Left lung (tissue), 14 donors: ENCODE measurements at places on chromosomes 1 and 21. TPM values are rescaled to one million over a fixed set of nuclear protein-coding genes. Genes with fewer than 3 reads are reported as not detected.

DNA sequence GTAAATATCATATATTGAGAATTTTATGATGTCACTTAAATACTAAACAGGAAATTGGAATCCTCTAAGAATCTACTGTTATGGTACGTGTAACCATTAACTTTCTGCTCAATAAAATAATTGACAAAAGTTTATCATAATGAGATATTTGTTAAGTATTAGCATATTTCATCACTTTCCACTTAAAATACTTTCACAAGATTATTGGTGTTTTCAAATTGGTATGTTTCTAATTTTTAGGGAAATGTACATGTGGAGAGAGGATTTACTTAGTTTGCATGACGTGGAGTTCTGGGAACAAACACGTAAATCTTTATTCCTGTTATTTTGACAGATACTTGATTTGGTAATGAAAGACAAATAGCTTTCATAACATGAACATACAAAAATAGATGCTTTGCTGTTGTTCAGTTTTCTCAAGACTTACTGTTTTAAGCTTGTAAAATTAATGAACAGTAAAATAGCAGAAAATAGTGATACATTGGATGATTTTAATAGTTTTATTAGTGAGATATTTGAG, 1.6 kb downstream of the SRSF11 start:
- DNase-seq, result no peak

GRCh38 chr1:18077657-18078215, 29.9 kb upstream of the IGSF21 start:
- no peak for DNase-seq

DNA sequence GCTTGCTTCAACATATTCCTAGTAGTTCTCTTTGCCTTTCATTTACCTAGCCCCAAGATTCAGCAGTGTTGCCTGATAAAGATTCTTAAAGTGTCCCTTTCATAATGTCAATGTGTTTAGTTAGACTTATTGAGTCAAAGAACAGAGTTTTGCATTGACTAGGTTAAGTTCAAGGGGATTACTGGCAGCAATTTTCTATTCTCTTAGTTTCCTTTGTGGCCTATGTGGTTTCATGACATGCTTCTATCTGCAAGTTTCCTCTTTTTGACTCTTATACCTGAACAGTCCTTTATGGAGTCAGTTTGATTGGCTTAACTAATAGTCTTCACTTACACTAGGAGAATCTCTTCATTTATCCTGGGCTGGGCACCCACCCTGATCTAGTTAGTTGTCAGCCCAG, 151.3 kb downstream of the ADGRL4 start:
- no peak for DNase-seq

DNA sequence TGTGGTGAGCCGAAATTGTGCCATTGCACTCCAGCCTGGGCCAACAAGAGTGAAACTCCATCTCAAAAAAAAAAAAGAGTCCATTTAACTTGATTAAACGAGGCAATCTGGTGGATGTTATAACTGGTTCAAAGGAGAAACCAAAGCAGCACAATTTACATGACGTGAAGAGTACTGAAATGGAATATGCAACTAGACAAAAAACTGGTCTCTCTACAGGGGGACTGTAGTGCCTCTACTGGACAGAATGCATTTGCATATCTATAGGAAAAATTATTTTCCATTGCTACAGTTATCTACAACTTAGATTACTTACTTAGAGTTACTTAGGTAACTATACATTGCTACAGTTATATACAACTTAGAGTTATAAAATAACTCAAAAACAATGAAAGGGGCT, 2.7 kb upstream of the CAPN2 start:
- DNase-seq, result no peak

GRCh38 chr1:218351391-218352074, 6.4 kb downstream of the TGFB2 start:
- DNase-seq, result no peak

DNA sequence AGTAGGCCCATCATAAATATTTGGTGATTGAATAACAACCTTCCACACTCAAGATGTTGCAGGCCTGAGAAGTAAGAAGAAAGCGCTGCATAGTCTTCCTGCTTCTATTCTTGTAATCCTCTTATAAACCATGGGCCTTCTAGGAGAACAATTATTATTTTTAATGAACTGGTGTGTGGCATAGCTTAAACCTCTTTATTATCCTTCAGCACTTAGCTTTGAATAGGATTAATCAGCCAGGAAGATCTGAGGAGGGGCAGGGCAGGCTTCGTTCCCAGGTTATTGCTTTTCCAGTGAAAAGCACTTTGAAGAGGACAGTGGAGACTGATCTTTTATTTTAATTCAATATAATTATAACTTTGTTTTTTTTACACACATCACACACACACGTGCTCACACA, 42.3 kb downstream of the KIF26B start:
- no peak for DNase-seq

GRCh38 chr1:942864-943533, 16.1 kb downstream of the NOC2L start:
- DNase-seq, result peak; percentile 58

GRCh38 chr1:2492091-2492490, 16.0 kb downstream of the PLCH2 start:
- no peak for DNase-seq

- DNase-seq, result peak; percentile 93
Observed at GRCh38 chr1:150162862-150163706, 13.4 kb downstream of the PLEKHO1 start.

DNA sequence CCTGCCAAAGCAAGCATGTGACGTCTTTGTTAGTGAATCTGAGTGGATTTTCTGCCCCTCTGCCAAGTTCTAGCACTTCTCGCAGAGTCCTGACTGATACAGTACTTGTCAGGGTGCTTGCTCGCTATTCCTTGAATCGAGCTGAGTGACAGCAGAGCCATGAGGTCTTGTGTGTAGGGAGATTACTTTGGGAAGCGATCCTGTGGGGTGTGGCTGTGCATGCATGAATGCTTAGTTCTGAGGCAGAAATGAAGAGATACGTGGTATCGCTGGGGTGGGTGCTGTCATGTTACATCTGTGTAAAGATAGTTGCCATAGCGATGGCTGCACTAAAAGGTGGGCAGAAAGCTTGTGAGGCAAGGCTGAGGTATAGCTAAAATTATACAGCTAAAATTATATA, 19.3 kb upstream of the DNAJC28 start:
- DNase-seq, result no peak

GRCh38 chr1:45787905-45788304, 15.5 kb upstream of the MAST2 start:
- no peak for DNase-seq

DNA sequence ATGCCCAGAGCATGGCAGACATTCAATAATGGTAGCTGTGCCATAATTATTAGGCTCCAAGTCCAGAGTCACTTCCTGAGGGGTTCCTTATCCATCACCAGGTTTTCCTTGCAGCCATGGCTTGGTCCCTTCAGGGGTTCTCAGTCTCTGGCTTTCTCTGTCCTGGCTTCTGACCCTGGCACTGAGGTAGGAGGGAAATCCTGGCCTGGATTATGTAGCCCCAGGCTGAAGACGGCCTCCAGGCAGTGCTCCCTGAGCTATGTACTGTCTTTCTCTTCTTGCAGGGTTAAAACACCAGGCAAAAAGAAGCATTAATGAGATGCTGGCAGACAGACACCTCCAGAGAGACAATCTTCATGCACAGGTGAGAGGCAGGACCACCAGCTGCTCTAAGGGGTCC, 9.5 kb upstream of the PADI3 start:
- no peak for DNase-seq

GRCh38 chr1:22914633-22915217, 57.9 kb downstream of the LACTBL1 start:
- DNase-seq, result no peak

DNA sequence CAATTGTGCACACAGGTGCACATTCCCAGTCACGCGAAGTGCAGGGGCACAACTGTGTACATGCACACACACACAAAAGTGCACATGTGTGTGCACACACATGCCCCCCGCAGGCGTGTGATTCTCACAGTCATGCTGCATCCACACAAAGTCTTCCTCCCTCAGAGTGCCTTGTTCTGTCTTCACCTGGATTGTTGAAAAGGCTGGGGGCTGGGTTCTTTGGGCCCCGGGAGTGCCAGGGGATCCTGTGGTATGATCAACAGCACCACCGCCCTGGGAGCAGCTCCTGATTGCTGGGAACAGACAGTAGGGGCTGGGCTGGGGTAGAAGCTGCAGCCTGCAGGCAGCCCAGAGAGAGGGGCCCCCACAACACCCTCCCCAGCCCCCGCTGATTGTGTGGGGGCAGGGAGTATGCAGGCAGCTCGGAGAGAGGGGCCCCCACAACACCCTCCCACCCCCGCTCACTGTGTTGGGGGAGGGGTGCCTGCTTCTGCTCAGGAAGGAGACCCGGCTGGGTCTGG, 3.4 kb downstream of the COL18A1 start:
- no peak for DNase-seq

- no peak for DNase-seq
Observed at GRCh38 chr1:67162954-67163353, 3.3 kb upstream of the IL23R start.

DNA sequence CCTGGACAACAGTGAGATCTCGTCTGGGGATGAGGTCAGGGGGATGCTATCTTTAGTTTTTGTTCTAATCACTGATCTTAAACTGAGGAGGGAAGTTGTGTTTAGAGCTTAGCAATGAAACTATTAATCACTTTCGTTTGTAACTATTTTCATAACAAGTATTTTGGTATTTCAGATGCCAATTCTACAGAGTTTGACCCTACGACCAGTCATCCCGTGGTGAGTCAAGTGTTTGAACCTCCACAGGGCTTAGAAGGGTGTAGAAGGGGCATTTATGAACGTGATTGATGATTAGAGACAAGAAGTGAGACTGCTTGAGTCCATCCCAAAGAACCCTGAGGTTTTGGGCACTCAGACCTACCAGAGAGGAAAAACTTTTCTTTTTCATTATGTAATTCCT, 15.6 kb downstream of the SLFNL1 start:
- DNase-seq, result no peak

GRCh38 chr1:109610609-109611307, 8.7 kb downstream of the GNAT2 start:
- DNase-seq, result no peak

DNA sequence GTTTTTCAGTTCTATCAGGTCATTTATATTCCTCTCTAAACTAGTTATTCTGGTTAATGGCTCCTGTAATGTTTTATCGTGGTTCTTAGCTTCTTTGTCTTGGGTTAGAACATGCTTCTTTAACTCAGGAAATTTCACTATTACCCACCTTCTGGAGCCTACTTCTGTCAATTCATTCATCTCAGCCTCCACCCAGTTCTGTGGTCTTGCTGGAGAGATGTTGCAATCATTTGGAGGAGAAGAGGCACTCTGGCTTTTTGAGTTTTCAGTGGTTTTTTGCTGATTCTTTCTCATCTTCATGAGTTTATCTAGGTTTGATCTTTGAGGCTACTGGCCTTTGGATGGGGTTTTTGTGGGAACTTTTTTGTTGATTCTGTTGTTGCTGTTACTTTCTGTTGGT, 213.0 kb downstream of the BRINP2 start:
- no peak for DNase-seq

DNA sequence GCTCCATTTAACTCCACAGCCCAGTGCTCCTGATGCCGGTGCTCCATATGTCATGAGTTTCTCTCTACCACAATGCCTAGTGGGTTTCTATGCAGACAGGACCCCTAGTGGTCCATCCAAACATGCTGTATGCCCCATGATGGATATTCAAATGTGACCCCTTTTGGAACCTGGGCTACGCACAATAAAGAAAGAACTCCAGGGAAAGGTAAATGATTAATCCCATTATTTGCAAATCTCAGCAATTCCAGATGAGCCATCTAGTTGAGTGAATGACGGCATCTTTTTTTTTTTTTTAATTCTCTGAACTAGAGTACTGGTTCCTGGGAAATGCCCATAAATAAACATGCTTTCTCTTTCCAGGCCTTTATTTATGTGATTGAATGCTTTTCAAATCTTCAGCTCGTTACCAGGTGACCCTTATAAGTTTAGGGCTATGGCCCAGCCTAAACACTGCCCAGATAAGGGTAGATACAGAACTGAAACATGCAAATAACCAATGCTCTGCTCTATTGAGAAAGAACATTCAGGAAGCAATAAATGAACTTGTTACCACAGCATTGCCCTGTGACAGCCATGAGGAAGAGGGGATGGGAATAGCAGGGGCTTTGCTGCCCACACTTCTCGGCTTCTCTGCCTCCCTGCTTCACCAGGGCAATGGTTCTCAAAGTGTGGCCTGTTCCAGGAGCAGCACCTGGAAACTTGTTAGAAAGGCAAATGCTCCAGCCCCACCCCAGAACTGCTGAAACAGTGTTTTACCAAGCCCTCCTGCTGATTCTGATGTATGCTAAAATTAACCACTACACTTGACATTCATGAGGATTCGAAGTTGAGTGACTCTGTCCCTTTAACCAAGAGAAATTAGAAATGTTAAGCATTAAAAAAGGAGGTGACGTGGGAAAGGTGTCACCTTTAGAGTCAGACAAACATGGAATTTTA, 151.7 kb downstream of the SEC16B start:
- no peak for DNase-seq

GRCh38 chr1:163083690-163084089, 14.5 kb downstream of the RGS4 start:
- no peak for DNase-seq

DNA sequence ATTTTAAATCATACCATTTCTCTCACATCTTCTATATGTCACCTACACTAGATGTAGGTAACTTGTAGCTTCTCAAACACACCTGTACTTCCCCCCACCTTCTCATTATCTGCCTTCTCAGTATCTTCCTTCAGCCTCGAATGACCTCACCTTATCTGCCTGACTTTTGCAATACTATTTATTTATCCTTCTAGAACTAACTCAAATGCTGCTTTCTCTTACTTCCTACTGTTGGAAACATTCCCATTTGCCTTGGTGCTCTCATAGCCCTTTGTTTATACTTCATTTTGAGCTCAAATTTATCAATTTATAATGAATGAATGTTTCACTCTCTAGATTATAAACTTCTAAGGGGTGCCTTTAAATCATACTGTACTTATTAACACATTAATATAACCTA, 50.4 kb upstream of the KIAA1614 start:
- no peak for DNase-seq

GRCh38 chr1:226635456-226635941, 86.9 kb downstream of the STUM start:
- DNase-seq, result no peak

GRCh38 chr1:94031591-94031990, 89.4 kb downstream of the ABCA4 start:
- DNase-seq, result no peak

- no peak for DNase-seq
Observed at GRCh38 chr21:39479814-39480182, 28.0 kb downstream of the SH3BGR start.

Gene LDLRAD1
- polyA plus RNA-seq, result 2.5 TPM

Gene TAL1
- 10.2 TPM for polyA plus RNA-seq

Gene NUP133
- polyA plus RNA-seq, result 40.1 TPM

Gene DENND2D
- polyA plus RNA-seq, result 19.5 TPM

Gene JAM2
- 41.8 TPM for polyA plus RNA-seq

Gene ALPL
- polyA plus RNA-seq, result 1.5 TPM

Gene PKP1
- polyA plus RNA-seq, result 0.17 TPM

Gene SNIP1
- 13.4 TPM for polyA plus RNA-seq

Gene CHIT1
- polyA plus RNA-seq, result 0.42 TPM

Gene SH3BGR
- 1.6 TPM for polyA plus RNA-seq

Gene AQP10
- 0.27 TPM for polyA plus RNA-seq

Gene OLIG2
- not detected for polyA plus RNA-seq

Gene CFH
- polyA plus RNA-seq, result 32.4 TPM

Gene AVPR1B
- 0.08 TPM for polyA plus RNA-seq

Gene MAP3K21
- polyA plus RNA-seq, result 30.4 TPM

Gene NHLH1
- 0.21 TPM for polyA plus RNA-seq
